ENCODE measurements at places on chromosomes 6 and 20.
A peak's percentile ranks its signal among the peaks of the same experiment; 100 is the strongest.

- DNase-seq, result no peak
These were observed 686 bp downstream of the GINS1 start for GRCh38 chr20:25408170-25408547.

GRCh38 chr20:19114410-19114809, 98.0 kb upstream of the SLC24A3 start:
- no peak for DNase-seq

GRCh38 chr6:119669221-119669620, 319.7 kb upstream of the MAN1A1 start:
- DNase-seq, result no peak

GRCh38 chr20:3350422-3350821, 57.0 kb downstream of the DNAAF9 start:
- no peak for DNase-seq

DNA sequence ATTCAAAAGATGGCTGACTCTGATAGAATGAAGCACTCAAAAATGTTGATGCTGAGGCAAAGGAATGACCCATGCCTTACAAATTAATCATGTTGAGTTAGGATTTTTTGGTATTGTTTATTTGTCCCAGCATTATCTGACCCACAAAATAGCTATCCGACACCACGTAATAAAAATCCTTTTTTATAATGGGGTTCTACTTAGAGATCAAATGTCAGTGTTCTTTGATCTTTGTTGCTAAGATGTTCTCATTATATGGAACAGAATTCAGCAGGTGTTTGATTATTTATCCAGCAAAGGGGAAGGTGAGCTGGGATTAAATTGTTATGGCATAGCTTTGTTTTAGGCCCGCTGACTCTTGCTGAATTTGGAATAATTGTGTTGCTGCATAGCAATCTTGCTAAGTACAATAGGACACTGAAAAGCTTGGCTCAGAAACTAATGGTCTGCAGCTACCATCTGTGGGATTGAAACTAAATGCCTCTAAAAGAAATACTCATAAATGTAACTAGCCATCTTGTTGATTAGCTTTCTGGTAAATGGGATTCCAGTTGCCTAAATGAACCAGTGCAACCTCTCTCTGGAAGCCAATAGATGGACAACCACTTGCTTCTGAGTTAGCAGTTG, 180.2 kb upstream of the HDAC2 start:
- no peak for DNase-seq

DNA sequence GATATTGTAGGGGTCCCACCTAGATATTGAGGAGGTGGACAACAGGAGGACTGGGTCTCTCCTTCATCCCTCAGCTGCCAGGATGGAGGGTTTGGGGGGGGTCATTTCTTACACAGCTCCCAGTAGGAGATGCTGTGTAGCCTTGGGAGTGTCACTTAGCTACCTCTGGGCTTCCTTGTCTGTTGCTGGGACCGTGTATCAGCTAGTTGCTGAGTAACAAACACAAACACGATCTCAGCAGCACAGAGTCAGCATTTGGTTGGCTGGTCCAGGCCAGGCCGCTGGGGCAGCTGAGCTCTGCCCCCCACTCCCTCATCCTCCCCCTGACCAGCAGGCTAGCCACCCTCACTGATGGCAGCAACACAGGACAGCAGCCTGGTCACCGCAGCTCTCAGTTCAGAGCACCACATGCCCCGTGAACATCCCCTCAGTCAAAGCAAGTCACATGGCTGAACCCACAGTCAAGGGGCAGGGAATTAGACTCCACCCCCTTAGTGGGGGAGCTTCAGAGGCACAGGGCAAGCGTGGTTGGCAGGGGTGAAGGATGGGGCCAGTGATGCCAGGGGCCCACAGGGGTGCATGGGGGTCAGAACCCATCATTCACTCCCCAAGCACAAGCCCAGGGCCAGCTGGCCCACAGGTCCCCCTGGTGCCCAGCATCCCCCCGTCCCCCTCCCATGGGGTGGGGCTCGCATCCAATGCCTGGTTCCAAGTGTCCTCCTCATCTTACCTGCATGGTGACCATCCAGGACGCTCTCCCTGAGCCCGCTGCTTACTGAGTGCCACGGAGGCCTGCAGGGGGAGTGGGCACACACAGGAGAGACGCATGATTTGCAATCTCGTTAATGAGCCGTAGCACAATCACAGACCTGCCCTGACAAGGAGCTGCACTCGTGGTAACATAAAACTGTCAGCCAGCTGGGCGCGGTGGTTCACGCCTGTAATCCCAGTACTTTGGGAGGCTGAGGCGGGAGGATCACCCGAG, 112.4 kb downstream of the TAF4 start:
- DNase-seq, result no peak

DNA sequence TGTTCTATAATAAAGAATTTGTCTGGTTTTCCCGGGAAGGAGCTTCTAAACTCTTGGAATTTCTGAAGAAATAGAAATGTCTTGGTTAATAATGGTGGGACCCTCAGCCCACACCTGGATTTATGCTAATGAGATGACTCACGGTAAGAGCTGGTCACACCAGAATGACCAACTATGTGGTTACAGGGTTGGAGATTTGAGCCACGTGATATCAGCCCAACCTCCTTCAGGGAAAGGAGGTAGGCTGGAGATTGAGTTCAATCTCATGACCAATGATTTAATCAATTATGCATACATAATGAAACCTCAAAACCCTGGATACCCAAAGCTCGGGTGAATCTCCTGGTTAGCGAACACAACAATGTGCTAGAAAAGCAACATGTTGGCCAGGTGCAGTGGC, 22.1 kb upstream of the CDKN1A start:
- DNase-seq, result no peak

- DNase-seq, result no peak
These were observed 5.7 kb downstream of the CCDC170 start for GRCh38 chr6:151499551-151499950.

DNA sequence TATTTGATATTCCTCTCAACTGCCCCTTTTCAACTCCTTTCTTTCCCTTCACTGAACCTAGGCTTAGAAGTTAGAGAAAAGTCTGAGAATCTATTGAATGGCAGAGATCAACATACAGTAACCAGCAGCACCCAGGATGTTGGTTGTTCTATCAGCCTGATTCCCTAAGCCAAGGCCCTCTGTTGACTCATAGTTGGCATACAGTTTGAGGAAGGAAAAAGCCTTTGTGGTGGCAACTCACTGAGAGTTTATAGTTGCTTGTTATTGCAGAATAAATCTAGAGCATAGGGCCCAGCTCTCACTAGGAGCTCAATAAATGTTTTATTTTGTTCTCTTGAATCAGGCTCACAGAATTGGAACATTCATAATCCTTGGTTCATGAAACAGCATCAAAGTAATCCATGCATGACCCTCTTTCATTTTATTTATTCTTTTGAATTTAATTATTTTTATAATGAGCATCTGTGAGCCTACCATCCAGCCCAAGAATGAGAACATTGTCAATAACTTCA, 119.1 kb upstream of the ADGRF1 start:
- DNase-seq, result peak; percentile 69

DNA sequence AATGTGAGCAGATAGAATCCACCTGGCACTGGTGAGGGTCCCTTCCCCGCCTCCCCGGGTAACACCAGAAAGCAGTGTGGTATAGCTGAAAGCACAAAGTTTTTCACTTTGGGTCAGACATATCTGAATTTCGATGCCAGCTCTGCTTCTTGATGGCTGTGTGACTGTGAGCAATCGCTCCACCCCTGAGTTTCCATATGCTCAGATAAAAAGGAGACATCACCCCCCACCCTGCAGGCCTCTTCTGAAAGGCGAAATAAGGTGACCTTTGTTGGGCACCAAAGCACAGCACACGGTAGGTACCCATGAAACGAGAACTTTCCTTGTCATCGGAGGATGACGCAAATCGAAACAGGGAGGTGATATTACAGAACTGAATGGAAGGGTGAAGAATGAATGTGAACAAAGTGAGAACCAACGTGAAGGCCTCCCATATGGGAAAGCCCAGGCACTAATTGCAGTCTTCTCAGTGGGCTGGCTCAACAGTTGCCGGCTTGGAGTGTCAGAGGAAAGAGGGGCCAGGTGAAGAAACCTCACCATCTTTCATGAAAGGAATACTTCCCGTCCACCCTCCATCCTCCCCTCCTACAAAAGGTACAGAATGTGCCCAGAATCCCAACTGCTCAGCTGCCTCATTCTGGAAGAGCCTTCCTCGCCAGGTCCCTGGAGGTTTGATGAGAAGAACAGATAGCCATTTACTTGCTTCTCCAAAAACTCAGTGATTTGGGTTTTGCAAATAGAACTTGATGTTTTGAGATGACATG, 61.8 kb downstream of the NFATC2 start:
- no peak for DNase-seq

GRCh38 chr20:41072915-41073314, 44.3 kb downstream of the TOP1 start:
- no peak for DNase-seq

DNA sequence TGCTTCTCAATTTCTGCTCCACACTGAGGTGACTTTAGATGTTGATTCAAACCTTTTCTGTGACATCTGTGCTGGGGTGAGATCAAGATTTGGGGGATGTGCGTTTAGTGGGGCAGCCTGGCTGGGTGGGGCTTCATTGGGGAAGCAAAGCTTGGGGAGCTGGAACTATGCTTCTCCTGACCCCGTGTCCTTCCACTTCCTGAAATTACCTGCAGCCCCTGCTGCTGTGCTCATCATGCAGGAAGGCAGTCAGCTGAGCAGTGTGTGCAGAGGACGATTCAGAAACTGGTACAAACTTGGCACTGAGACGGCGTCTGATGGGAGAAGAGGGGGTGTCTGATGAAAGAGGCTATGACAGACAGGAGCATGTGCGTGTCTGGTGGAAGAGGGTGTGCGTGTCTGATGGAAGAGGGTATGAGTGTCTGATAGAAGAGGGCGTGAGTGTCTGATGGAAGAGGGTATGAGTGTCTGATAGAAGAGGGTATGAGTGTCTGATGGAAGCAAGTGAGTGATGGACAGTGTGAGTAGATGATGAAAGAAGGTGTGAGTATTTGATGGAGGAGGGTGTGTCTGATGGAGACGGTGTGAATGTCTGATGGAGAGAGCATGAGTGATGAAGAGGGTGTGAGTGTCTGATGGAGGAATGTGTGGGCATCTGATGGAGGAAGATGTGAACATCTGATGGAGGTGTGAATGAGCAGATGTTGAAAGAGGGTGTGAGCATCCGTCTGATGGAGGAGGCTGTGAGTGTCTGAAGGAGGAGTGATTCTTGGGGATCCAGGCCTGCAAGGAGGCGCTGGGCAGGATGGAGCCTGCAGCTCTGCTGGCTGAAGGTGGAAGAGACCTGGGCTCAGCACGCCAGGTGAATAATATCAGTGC, 103.4 kb downstream of the SYCP2 start:
- no peak for DNase-seq

GRCh38 chr6:53714888-53715287, 49.3 kb upstream of the KLHL31 start:
- DNase-seq, result no peak

- peak; percentile 59 for DNase-seq
These were observed at the start of gene SYCP2L for GRCh38 chr6:10886691-10887502. Gene SYCP2L (plus strand): TSS chr6:10887052. CDS start chr6:10887127, 75 bp downstream.

DNA sequence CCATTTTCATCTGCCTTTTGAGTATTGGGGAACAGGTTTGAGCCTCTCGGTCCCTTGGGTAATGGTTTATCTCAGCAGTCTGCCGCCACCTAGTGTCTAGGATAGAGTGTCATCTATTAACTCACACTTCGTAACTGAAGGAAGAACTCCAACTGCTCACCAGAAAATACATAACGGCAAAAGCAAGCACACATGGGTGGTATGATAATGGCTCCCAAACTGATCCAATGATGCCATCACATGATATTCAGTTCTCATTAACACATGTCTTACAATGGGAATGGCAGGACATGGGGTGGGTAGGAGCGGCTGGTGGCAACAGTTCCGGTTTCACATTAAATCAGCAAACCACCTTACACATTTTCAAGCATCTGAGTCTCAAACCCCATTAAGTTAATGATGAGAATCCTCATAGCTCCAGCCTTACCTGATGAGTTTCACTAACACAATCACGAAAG, 110.7 kb upstream of the PHACTR1 start:
- DNase-seq, result peak; percentile 84

DNA sequence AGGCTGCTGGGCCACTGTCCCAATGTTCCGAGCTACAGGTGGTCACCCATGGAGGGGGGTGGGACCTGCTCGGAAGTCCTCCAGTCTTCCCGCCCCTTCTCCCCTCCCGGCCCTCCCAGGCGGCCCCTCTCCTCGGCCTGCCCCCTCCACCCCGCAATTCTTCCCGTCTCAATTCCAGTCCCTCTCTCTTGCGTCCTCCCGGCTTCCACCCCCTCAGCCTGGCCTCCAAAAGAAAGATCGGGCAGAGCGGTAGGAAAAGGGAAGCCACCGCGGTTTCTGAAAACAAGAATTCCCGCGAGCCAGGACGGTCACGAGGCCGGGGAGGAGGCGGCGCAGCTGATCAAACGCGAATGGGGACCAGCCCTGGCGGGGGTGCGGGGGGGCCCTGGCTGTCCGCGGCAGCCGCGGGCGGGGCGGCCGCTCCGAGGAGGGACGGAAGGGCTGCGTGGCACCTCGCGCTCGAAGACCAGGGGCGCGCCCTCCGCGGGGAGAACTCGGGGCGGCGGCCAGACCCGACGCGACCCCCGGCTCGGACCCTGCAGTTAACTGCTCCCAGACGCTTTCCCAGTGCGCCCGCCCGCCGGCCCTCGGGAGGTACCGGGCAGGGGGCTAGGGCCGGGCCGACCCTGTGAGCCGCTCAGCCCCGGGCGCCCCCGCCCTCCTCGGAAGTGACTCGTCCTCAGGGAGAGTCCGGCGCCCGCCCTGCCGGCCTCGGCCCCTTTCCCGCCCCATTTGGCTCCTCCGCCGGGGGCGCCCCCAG, 1.0 kb downstream of the PXDC1 start:
- DNase-seq, result peak; percentile 79

DNA sequence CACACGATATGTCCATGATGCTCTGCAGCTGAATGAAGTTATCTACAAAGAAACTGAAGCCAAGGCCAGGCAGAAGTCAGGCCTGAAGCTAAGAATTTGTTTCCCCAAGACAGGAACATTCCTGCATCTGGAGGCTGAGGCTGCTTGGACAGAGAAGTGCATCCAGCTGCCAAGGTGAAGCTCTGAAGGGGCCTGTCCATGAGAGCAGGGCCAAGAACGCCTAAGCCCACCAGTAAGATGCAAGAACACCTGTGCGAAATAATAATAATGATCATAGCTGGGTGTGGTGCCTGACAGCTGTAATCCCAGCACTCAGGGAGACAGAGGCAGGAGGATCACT, 37.7 kb upstream of the B4GALT5 start:
- DNase-seq, result peak; percentile 37

DNA sequence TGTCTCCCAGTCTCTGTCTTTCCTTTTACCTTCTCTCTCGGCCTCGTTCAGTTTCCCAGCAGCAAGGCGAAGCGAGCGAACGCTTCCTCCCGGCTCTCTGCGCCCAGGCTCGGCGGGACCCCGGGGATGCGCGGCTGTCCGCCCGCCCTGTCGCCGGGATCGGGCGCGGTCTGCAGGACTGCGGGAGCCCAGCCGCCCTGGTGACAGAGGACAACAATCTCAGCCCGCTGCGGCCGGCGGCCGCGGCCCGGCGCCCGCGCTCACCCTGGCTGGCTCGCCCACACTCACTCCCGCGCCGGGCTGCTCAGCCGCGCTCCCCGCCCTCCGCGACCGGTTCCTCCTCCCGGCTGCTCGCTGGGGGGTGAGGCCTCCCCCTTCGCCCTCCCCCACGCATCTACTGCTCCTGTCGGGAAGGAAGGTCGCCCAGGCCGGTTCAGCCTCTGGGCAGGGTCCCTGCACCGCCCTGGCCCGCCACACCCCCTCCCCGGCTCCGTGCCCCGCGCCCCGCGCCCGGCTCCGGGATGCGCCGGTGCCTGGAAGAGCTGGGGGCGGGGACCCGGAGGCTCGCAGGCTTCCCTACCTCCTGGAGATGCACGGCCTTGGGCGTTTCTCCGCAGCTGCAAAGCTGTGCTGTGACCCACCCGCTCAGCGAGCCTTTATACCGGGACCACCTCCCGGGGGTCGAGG, 410 bp downstream of the SYNE1 start:
- DNase-seq, result peak; percentile 32

All from cardiac fibroblast (primary cell).